Right lung (tissue), 10 donors: ENCODE measurements at places on chromosomes 12 and 14. TPM values are rescaled to one million over a fixed set of nuclear protein-coding genes. Genes with fewer than 3 reads are reported as not detected.

Gene WSCD2
- polyA plus RNA-seq = 0.33 TPM

DNA sequence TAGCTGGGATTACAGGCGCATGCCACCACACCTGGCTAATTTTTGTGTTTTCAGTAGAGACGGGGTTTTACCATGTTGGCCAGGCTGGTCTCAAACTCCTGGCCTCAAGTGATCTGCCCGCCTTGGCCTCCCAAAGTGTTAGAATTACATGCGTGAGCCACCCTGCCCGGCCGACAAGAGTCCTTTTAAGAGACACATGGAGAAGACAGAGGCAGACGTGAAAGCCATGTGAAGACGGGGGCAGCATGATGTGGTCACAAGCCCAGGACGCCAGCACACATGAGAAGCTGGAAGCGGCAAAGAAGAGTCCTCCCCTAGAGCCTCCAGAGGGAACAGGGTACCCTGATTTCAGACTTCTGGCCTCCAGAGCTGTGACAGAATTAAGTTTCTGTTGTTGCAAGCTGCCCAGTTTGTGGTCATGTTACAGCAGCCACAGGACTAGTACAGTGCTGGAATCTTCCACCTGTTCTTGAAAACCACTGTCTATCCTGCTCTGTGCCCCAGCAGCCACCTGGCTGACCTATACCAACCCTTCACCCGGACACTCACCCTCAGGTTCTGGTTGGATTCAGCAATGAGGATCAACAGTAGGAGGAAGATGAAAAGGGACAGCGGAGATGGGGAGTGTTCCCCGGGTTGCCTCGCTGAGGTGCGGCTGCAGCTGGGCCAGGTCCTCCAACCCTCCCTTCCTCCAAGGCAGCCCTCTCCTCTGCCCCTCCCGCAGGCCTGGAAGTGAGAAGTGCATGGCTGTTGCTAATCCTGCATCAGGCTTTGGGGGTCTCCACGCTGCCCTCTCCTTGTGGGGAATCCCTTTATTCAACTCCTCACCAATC is 16.9 kb downstream of the VPS37B start:
- no peak for DNase-seq

DNA sequence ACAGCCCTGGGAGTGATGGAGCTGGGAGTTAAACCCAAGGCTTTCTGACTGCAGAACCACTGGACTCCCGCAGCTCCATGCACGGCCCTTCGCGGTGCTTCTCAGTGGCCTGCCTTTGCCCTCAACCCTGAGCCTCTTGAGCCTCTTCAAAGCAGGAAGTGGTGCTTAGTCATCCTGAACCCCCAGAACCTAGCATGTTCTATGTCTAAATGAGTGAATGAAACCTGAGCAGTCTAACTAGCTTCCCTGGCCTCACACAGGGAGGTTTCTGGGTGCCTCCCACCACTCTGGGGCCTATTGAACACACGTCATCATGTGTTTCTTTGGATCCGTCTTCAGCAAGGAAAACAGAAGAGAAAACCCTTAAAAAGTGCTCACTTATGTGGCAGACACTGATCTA is 117.9 kb upstream of the SFSWAP start:
- no peak for DNase-seq

GRCh38 chr14:97393244-97393643 is 596.1 kb downstream of the VRK1 start:
- no peak for DNase-seq

- DNase-seq = no peak
Observed at GRCh38 chr14:72779679-72780078, 114.2 kb downstream of the DPF3 start.

GRCh38 chr12:117699575-117699974 is 269.2 kb downstream of the KSR2 start:
- no peak for DNase-seq

Gene MYF5
- polyA plus RNA-seq = 1.6 TPM
